Astrocyte of the spinal cord (primary cell): ENCODE measurements at places on chromosomes 11 and 22.

GRCh38 chr22:49040111-49040510 is 787.6 kb downstream of the BRD1 start:
- no peak for DNase-seq

DNA sequence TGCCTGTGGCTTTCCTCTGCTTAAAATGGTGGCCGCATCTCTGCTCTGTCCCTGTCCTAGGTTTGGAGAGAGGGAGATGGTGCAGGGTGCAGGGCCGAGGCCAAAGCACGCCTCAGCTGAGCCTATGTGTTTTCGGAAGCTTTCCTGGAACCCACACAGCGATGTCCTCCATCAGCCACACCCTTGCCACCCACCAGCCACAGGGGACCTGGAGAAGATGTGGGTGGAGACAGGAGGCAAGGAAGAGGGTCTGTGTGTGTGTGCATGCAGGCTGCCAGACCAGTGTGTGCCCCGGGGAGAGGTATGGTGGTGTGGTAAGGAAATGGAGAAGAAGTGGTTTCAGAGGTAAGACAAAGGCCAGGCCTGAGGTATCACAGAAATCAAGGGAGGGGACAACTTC is 155.7 kb downstream of the TBC1D22A start:
- no peak for DNase-seq

DNA sequence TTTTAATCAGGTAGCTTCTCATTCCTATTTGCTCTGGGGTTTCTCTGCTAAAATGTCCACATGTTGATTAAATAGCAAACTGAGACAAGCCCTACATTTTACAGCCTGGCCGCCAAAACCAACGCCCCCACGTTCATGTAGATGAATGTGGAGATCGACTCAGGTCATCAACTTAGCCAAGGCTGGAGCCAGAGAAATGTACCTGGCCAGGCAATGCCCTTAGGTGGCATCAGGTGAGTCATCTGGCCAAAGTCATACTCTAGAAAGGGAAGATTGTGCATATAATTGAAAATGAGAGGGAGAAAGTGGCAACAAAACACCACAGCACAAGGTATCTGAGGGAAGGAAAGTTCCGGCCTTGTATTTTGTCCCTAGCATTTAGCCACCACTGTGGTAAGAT is 37.1 kb upstream of the CCDC89 start:
- no peak for DNase-seq

- DNase-seq = no peak
These were observed 12.9 kb downstream of the CSF2RB start for GRCh38 chr22:36926309-36926708.

DNA sequence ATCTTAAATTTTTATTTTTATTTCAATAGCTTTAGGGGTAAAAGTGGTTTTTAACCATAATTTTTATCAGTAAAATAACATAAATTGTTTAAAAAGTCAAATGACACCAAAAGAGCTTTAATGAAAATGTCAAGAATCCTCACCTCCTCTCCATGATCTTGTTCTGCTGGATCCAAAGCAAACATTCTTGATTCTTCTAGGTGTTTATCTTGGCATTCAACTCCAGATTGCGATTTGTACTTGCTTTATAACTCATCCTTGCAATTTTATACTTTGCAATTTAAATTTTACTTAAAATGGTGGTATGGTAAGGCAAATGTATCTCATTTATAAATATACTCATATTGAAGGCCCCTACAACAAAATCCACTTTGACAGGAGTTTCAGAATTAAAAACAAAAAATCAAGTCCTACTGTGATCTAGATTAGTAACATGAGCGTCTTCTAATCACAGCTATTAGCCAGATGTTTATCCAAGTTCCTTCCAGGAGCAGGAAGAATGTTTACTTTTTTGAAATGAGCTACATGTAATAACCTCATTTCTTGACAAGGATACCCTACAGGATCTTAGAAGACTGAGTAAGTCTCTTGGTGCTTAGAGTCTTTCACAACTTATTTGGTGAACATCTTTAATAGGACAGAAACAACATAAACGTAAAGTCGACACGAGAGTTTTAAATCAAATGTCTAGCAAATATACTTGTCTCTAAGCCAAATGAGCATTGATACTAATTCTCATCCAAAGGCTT is 72.4 kb upstream of the CARD18 start:
- DNase-seq = peak; percentile 82

GRCh38 chr11:108732395-108732794 is 67.5 kb downstream of the DDX10 start:
- DNase-seq = no peak

- no peak for DNase-seq
These were observed 171.9 kb upstream of the GRK3 start for GRCh38 chr22:25392584-25392983.

DNA sequence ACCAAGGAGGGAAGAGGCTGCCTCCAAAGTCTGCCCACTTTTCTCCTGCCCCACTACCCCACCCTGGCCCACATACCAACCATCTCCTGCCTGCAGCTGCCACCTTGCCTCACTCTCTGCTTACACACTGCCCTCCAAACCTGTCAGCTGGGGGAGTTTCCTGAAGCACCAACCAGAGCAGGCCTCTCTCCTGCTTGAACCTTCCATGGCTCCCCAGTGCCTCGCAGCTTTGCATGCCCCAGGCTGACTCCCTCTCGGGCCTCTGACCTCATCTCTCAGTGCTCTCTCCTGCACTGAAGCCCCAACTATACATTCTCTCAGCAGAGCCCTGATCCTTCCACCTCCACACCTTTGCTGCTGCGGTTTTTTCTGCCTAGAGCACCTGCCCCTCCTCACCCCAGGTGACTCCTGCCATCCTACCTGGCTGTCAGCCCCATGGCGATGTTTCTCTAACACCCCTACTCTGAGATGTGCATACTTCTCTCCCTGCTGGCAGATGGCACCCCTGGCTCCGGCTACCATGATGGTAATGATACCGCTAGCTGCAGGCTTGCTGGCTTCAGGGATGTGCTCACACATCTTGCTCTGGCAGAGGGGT is 43.5 kb downstream of the MN1 start:
- no peak for DNase-seq

DNA sequence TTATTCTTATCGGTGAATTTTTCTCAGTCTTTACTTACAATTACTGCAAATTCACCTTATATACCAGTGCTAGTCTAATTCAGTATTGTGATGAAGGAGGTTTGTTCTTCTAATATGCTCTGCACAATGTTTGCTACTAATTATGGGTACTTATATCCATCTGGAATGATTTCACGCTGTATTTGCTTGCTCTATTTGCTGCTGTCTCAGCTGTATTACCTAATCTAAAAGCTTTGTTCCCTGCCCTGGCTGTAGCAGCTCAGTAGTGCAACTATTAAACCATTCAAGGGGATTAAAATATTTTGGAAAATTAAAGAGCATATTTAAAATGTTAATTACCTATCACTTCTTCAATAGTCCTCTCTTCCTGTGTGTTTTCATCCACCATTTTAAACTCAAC is 375.3 kb downstream of the LUZP2 start:
- no peak for DNase-seq

- no peak for DNase-seq
These were observed 40.8 kb downstream of the APOL1 start for GRCh38 chr22:36293606-36294292.

DNA sequence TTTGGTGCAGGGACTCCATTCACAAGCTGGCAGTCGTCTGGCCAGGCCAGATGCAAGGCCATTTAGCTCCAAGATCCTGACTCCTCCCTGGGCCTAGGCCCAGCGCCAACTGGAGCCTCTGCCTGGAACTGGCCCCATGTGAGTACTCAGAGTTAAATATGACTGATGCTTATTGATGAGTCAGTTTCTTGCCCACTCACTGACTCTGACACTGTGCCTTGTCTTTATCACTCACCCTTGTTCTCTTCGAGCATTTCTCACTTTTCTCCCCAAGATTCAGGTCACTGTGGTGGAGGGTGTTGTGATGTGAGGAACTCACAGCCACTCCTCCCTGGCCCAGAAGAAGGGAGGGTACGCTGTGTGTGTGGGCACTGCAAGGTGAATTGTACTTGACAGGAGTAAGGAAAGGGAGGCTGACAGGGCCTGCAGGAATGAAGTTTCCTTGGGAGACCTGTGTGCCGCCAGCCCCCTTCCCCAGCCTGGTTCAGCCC is 23.2 kb upstream of the ST3GAL4 start:
- peak; percentile 83 for DNase-seq

- DNase-seq = no peak
These were observed 570.1 kb downstream of the BRD1 start for GRCh38 chr22:49257551-49257961.

- DNase-seq = peak; percentile 33
These were observed 935 bp downstream of the QSER1 start for GRCh38 chr11:32893343-32894148.

GRCh38 chr11:17381156-17381555 is 7.3 kb downstream of the KCNJ11 start:
- DNase-seq = no peak

DNA sequence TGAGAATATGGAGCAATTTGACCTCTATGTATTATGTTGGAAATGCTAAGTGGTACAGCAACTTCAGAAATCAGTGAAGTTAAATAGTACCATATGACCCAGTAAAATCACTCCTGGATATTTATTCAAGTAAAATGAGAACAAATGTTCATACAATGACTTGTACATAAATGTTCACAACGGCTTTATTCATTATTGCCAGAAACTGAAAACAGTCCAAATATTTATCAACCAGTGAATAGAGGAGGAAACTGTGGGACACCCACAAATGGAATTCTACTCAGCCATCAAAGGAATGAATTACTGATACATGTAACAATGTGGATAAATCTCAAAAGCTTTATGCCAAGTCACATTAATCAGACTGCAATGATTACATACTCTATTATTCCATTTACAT is 416.3 kb downstream of the AASDHPPT start:
- peak; percentile 30 for DNase-seq

DNA sequence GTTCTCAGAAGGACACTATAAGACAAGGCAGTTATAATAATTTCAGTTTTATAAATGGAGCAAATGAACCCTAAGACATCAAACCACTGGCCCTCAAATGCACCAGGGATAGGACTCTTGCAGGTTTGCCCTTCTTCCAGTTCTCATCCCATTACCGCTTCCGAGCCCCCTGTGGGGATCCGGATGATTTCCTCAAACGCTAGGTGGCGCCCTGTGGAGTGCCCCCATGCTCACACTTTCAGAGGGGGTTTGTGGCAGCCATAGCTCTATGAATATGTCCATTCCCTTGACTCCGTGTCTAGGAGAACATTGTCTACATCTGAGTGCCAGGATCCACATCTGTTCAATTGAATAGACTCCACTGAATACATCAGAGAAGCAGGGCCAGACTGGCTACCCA is 816.3 kb downstream of the NTM start:
- DNase-seq = no peak

DNA sequence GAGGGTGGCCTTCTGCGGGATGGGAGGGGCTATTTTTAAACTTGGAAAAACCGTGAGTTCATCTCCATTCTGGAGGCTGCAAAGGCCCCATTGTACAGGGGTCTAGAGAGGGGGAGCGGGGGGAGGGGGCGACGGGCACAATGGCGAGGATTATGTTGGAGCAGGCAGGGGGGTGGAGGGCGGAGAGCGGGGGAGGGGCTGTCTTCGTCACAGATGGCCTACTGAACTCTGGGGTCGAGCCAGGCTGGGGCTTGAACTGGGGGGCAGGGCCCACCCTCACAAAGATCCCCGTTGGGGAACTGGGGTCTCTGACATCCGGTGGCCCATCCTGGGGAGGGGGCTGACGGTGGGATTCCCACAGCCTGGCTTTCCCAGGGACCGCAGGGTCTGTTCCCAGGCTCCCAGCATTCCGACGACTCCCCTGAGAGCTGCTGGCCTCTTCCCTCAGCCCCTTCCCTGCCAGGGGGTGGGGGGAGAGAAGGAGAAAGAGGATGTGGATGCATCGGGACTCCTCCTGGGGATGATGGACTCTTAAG is 3.4 kb upstream of the MCAM start:
- DNase-seq = no peak

- no peak for DNase-seq
These were observed 48.4 kb downstream of the CD6 start for GRCh38 chr11:61019832-61020405.

DNA sequence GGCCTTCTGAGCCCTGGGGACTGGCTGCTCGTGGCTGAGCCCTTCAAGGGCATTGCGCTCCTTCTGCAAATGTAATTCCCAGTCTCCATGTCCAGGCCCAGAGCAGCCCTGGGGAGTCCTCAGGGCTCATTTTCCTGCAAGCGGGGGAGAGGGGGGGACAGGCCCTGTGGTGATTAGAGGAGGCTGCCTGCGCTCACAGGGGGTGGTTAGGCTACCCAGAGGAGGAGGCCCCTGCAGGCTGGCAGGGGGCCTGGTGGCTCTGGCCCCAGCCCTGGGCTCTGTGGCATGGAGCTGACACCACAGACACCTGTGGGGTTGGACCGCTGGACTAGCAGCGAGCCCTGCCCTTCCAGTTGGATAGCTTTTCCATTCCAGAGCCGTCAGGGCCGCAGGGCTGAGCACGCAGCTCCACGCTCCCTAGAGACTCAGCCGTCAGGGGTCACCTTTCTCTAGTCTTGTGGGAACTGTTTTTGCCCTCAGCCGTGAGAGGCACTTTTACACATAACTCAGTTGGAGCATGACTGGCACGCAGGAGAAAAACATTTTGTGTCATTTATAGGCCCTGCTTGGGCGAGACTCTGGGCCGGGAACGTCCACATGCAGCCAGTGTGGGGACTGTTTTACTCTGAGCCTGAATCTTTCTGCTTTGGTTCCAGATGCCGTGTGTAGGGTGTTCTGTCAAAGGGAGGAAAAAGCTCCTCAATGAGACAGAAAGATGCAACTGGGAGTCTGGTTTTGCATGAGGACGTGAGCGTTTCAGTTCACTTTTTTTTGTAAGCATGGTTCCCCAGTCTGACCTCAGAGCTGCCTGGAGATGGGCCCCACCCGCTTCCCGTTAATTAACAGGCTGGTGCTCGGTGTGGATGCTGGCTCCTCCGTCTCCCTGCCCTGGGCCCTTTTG is 58.1 kb downstream of the LRP5 start:
- DNase-seq = no peak

DNA sequence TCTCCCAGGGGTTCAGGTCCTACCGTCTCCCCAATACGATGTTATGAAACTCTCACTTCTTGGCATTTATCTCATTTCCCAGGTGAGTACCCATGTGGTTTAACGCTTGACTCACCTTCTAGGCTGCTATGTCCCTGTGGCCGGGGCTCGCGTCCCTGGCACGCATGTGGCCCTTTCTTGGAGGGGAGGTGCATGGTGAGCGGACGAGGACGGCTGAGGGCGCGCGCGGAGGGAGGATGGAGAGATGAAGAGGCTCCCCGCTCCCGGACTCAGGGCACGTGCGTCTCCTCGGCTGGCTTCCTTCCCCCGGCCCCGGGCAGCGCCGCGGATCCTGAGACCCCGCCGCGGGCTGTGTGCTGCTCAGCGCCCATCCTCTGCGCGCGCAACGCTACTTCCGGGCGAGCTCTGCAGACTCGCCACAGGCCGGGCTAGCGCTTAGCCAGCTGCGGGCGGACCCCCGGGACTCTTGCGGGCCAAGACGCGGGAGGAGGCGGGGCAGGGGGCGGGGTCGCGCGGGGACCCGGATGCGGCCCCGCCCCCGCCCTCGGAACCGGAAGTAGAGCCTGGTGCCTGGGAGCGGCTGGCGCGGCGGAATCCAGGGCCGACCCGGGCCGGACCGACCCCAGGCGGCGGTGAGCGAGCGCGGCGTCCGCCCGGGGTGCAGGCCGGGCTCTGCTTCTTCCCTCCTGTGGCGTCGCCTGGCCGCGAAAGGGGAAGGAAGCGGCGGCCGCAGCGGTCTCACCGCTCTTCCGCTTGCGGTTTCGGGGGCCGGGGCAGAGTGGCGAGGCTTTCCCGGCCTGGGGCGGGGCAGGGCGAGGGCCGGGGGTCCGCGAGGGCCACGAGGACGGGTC is at the start of gene CTTN:
Gene CTTN, plus strand, starts transcription at position 547 of the 851 bp plus-strand sequence. CDS start 8,769 bp downstream, outside the sequence.
- peak; percentile 88 for DNase-seq
